Iris pigment epithelial cell (primary cell): ENCODE measurements at places on chromosomes 3 and 15.
A peak's percentile ranks its signal among the peaks of the same experiment; 100 is the strongest.

DNA sequence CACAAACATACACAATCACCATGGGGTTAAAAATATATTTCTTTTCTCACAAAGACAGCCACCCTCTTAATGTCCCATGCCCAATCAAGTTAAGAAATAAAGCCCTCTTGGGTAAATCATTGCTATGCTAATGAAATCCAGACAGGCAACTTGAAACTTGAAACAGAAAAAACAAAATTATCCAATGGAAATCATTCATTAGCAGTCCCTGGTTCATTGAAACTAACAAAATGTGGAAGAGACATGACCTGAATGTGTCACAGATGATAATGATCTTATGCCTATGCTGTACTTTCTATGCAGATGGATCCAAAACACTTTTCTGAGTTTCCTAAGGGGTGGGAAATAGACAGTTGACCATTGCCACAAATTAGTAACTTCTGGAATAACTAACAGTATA lies 983.7 kb downstream of the MCTP2 start:
- DNase-seq, result no peak

- no peak for DNase-seq
Observed at GRCh38 chr3:38480930-38481329, 15.2 kb upstream of the EXOG start.

GRCh38 chr3:139301183-139301582 lies 42.6 kb upstream of the MRPS22 start:
- peak; percentile 55 for DNase-seq

DNA sequence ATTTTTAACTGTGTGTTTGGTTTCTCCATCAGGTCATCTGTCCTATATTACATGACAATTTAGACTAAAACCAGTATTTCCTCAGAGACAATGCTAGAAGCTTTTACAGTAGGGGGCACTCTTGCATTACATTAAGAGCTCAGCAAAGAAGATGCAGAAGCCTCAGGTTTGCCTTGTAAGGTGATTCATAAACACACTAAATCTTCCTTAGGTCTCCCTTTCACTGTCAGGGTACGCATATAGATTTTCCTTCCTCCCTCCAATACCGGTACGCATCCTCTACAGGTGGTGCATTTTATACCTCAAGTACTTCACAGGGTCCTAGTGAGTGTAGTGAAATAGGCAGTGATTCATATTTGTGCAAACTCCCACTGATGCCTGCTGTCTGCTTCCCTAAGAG lies 46.5 kb downstream of the CD86 start:
- peak; percentile 63 for DNase-seq

- DNase-seq, result no peak
Observed at GRCh38 chr3:124455891-124456290, 274.4 kb upstream of the UMPS start.

DNA sequence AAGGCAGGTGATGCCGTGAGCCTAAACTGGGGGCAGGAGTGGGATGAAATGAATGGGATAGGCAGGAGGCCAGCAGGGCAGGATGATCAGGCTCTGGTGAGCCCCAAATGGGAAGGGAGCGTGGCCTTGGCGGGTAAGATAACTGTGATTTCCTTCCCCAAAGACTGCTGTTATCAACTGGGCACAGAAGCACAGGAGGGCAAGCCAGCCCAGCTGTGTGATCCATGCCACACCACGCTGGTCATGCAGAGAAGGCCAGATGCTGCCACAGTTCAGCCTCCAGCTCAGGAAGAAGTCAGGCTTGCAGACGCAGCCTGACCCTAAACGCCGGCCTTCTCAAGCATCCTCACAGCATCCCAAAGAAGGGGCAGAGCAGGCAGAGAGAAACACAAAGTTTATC lies 52.1 kb upstream of the GNB5 start:
- DNase-seq, result no peak

DNA sequence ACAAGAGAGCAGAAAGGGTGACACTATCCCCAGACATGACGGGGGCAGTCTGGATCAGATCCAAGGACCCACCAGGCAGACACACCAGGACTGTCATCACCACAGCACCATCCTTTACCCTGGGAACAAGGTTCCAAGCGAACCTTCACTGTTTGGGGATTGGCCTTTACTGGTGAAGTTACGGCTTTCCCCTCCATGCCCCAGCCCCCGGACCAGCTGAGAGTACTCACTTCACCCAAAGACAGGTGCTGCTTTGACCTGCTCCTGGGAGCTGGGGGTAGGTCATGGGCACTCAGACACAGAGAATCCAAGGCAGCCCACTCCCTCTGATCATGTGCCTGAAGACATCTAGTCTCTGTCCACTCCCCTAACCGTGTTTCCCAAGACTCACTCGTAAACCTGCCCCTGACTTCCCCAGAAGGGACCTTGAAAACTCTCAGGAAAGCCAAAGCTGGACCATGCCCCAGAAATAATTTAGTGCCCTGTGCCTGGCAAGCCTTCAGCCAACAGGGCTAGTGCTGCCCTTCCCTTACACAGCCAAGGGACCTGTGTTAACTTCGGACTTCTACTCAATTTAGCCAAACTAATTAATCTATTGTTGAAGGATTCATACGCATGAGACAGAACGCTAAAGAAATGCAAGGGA lies 2.8 kb downstream of the RRP9 start:
- no peak for DNase-seq

- DNase-seq, result peak; percentile 70
Observed at GRCh38 chr15:71679793-71680353, 130.5 kb upstream of the NR2E3 start.

- peak; percentile 31 for DNase-seq
Observed at GRCh38 chr3:152350139-152350538, 81.4 kb downstream of the MBNL1 start.

- no peak for DNase-seq
Observed at GRCh38 chr15:52011711-52012144, 7.3 kb upstream of the MAPK6 start.

GRCh38 chr15:73375755-73376305 lies 7.1 kb upstream of the HCN4 start:
- no peak for DNase-seq

DNA sequence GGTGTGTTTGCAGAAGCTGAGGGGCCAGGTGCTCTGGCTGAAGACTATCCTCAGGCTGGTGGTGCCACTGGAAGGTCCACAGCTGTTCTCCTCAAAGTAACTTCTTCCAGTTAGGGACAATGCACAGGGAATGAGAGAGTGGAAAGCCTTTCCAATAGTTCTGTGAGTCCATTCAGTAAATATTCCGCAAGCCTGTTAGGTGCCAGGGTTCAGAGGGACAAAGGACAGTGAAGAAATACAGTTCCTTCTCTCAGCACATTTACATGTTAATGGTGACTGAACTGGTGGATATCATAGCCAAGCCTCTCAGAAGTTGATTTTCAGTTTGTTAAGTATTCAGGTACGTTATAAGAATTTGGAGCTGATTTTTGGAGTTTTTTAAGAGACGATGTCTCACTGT lies 122.5 kb downstream of the C3orf70 start:
- no peak for DNase-seq

DNA sequence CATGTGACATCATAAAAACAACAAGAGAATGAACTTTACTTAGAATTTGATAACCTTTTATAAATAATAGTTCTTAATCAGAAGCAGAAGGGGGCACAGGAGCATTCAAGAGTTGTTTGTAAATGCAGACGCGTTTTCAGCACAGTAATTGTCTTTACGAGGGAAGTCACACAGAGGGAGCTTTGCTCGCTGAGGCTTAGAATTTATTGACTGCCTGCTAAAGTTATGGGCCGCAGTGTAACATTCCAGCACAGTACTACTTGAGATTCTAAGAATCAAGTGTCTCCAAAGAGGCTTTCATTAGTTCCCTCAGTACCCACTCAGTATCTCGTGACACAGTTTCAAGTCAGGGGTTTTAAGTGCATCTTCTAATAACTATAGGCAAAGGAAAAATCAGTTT lies 288.7 kb downstream of the NR2F2 start:
- no peak for DNase-seq

- DNase-seq, result peak; percentile 27
Observed at GRCh38 chr15:22811640-22812039, 25.2 kb downstream of the NIPA1 start.

- DNase-seq, result no peak
Observed at GRCh38 chr3:109631897-109632296, 294.6 kb upstream of the DPPA4 start.

GRCh38 chr3:6396631-6397030 lies 464.3 kb upstream of the GRM7 start:
- DNase-seq, result no peak

DNA sequence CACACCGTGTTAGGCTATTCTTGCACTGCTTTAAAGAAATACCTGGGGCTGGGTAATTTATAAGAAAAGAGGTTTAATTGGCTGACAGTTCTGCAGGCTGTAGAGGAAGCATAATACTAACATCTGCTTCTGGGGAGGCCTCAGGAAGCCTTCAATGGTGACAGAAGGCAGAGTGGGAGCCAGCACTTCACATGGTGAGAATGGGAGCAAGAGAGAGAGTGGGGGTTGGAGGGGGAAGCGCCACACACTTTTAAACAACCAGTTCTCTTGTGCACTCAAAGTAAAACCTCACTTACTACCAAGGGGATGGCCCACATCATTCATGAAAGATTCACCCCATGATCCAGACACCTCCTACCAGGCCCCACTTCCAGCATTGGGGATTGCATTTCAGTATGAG lies 181.1 kb downstream of the APBA2 start:
- no peak for DNase-seq

DNA sequence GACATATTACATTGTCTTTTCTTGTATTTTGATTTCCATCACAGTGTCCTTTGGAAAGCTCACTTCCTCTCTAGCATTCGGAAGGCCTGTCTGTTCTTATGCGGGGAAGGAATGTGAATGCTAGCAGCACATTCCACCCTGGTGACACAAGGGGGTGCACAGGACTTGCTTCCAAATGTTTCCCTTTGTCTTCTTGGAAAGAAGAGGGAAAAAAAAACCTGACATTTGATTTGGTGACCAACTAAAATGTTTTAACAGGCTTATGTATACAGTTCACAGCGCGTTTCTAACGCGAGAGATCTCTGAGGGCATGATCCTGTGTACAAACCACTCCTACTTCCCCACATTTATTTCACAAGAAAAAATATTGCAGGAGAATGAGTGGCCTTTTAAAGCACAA lies 107.6 kb upstream of the FXR1 start:
- DNase-seq, result peak; percentile 47

- no peak for DNase-seq
Observed at GRCh38 chr3:125145751-125146475, 66.6 kb downstream of the SLC12A8 start.

DNA sequence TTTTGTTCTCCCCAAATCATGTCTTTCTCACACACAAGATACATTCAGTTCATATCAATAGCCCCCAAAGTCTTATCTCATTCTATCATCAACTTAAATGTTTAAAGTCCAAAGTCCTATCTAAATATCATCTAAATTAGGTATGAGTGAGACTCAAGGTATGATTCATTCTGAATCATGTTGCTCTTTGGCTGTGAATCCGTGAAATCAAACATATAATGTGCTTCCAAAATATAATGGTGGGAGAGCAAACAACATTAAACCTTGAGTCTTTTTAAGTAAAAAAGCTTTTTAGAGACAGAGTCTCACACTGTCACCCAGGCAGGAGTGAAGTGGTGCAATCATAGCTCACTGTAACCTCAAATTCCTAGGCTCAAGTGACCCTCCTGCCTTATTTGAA lies 139.1 kb downstream of the SAMMSON start:
- DNase-seq, result peak; percentile 17

DNA sequence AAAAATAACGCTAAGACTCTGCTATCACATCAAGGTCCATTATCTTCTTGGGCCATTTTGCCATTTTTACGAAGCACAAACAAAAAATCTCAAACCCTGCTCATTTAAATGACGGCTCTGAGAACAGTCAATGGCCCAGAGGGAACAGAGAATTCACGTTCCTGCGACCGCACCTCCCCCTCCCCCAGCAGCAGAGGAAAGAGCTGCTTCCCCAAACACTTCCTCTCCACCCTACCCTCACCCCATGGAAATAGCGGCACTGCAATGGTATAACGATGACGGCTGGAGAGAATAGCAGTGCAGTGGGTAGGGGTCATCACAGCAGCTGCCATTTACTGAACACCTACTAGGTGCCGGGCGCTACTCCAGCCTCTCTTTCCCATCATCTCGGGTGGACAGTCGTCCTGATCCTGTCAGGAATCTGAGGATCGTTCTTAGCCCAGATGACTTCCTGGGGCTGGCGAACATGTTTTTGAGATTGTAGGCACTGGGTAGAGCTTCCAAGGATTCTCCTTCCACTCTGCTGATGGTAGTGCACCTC lies 113.3 kb downstream of the IQSEC1 start:
- no peak for DNase-seq

- no peak for DNase-seq
Observed at GRCh38 chr3:144737281-144737680, 765.7 kb downstream of the DIPK2A start.

DNA sequence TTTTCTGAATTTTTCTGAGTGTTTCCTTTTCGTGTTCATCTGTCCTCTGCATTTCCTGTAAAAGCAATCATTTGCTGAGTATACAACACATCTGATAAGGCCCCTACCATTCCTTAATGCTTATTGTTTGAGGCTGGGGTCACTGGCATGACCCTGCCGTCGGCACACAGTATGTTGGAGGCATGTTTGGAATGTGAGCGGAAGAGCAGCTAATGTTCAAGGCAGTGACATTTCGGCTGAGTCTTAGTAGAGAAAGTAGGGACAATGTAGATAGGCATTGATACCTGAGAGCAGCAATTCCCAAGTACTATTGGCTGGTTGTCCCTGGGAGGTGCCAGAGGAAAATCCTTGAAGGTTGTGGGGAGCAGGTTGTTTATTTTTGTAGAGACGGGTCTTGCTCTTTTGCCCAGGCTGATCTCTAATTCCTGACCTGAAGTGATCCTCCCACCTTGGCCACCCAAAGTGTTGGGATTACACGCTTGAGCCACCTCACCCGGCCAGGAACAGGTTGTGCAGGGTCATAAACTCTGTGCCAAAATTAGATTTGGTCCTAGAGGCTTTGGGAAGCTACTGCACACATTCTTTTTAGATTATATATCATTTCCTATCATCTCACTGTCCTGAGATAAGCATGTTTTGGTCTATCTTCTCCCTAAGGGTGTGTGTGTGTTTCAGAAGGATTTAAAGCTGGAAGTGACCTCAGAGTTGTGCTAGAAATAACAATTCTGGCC lies 13.5 kb downstream of the PTPN23 start:
- peak; percentile 58 for DNase-seq

DNA sequence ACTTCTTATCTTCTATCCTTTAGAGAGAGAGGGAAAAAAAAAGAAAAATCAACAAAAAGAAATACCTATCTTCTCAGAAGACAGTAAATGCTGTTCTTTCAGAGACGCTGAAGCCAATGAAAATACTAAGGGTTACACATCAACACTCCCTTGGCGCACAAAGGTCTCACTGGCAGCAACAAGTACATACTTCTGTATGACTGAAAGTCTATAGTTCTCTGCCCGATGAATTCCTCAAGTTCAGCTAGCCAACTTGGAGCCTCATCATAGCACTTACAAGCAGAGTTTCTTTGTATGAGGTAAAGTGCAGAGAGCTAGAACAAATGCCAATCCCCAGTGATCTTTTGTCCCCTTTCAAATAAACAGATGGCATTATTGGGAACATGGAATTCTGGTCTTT lies 62.7 kb downstream of the CPNE4 start:
- no peak for DNase-seq

- DNase-seq, result peak; percentile 67
Observed at GRCh38 chr15:68347392-68347791, 69.8 kb downstream of the FEM1B start.
